ENCODE measurements at places on chromosomes 7 and 10.

DNA sequence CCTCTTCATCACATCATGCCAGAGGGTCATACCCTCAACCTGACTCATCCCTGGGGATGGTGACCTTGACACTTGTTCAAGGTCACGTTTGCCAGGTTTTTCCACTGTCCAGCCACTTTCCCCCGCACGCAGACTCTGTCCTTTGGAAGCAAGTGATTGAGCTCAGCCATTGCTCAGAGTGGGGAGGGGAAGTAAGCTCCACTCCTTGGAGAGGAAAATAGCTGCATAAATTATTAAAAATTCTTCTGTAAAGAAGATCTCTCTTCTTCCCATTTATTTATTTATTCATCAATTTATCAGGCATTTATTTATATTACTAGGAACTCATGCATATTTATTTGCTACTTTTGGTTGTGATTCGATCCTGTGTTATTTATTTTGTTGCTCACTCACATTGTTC lies 88.0 kb downstream of the GLRX3 start:
- no peak for DNase-seq

DNA sequence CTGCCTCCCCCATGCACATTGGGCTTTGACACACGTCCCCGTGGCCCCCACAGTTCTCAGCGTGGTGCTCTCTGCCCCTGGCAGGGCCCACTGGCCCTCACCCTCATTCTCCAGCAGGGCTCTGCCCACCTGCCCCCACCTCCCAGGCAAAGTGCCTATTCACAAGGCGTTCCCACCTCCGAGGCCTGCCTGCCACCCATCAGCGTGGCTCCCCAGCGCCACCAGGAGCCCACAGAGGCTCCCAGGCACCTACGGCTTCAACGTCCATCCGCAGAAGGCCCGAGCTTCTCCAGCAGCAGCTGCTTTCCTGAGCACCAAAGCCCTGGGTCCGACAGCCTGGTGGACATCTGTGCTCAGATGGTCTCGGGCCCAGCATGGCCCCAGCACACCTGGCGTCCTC lies 211.8 kb upstream of the PPP2R2D start:
- DNase-seq, result no peak

DNA sequence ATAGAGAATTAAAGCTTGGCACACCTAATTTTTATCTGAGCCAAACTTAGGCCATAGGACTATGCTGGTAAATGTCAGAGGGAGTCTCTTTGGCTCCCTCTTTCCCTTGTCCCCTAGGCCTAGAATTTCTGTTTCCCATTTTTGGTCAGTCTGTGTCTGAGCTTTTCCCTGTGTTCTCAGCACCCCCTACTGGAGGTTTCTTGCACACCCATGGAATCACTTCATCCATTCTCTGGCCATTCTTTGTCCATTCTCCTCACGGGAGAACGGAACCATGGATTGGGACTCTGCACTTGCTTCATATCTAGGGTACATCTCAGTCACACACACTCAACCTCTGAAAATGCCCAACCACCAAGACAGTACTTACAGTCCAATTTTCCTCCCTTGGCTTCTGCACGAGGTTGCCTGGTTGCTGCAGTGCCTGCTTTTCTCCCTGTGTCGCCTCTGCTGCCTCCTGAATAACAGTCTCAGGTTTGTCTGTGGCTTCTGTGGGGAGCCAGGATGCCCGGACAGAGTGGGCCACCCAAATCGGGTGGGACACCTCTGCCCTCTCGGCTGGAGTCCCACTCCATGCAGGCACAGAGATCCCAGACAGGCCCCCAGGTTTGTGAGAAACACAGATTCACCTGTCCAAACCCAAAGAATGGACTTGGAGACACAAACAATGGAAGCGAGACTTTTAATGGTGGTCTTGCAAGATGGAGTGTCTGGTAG lies 35.1 kb upstream of the DNAH11 start:
- no peak for DNase-seq

GRCh38 chr7:148485618-148486017 lies 104.9 kb upstream of the C7orf33 start:
- DNase-seq, result no peak

DNA sequence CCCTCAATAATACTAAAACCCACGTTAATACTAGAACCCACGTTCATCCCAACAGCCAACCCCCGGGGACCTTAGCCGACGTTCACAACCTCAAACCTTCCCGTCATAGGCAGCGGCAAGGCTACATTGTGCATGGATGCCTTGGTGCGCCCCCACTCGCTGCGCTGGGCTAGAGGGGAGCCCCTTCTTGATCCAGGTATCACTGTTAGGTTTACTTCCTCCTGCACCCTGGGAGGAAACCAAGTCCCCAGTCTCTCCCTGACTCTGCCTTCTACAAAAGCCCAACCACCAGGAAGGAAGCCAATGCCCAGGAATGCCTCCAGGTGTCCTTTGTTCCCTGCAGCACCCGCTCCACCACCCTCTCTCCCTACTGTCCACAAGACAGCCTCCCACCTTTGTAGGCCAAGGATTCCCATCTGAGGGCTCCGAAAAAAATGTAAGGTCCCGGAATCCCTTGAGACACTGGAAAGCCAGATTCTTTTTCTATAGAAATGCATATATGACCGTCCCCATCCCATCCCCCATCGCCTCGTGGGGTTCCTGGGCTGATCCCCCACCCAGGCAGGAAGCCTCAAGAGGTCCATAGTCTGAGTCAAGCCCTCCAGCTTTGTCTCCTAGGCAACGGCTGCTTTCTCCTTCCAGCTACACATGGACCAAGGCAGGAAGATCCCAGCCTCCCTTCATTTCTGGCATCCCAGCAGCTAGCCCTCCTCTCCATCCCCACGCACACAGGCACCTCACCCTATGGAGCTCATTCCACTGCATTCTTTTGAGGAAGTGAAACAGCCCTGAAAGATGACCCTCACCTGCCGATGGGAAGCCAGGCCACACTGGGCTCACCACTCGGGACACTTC lies 25.2 kb downstream of the CTBP2 start:
- no peak for DNase-seq

DNA sequence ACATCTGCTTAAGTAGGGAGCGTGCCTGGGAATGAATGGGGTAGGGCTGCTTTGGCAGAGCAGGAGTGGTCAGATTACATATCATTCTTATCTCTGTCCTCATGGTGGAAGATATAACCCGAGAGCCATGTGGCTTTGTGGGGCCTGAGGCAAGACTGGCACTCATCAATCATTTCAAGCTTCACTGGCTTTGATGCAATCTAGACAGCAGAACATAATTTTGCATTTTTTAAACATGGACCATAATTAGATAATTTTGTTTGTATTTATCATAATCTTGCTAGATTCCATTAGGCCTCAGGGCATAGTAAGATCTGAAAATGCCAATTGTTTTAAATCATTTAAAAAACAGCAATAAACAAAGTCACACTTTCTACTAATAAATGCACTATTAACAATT lies 480.3 kb downstream of the NXPH1 start:
- DNase-seq, result peak; percentile 80

Data from SK-N-DZ (cell line).